ENCODE measurements at places on chromosomes 2 and 18.

- DNase-seq = no peak
These were observed 604.2 kb downstream of the XIRP2 start for GRCh38 chr2:167492486-167492885.

DNA sequence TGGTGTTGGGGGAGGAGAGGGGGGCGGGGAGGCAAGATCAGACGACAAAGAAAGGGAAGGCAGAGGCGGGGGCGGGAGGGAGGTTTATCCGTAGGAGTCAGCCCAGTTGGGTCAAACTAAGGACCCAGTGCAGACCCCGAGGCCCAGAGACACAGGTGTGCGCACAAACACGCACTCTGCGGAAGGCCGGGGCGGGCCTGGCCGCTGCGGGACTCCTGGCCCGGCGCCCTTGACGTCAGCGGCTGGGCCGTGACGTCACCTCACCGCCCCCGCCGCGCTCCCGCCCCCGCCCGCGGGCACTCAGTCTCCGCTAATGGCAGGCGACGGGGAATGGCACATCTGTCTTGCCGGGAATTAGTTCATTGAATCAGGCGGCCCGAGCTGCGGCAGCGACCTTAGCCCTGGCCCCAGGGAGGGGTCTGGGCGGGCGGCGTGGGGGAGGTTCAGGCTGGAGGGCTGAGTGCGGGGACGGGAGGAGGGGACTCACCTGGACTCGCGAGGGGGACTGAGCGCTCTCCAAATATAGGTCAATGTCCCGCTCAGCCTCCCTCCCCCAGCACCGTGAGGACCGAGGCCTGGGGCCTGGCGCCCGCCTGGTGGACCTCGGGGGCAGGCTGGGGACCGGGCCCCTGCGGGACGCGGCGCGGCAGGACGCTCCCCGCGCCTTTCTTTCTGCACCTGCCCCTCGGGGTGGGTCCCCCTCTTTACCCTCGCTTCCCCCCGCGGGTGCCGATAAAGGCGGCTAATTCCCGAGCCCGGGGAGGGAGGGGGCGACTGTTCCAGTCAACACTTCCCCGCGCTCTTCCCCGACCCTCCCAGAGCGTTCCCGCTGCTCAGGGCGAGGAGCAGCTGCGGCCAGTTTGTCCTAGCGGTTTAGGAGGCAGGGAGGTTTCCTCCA lies 15.5 kb upstream of the ECEL1 start:
- no peak for DNase-seq

GRCh38 chr2:24021122-24021998 lies 11.5 kb downstream of the MFSD2B start:
- DNase-seq = no peak

GRCh38 chr2:134175834-134176233 lies 78.0 kb upstream of the MGAT5 start:
- no peak for DNase-seq

Measured in iris pigment epithelial cell (primary cell).